GM12891 (cell line): ENCODE measurements at places on chromosomes 3 and 15.

- no peak for DNase-seq
Observed at GRCh38 chr15:26449291-26449690, 323.6 kb downstream of the GABRB3 start.

DNA sequence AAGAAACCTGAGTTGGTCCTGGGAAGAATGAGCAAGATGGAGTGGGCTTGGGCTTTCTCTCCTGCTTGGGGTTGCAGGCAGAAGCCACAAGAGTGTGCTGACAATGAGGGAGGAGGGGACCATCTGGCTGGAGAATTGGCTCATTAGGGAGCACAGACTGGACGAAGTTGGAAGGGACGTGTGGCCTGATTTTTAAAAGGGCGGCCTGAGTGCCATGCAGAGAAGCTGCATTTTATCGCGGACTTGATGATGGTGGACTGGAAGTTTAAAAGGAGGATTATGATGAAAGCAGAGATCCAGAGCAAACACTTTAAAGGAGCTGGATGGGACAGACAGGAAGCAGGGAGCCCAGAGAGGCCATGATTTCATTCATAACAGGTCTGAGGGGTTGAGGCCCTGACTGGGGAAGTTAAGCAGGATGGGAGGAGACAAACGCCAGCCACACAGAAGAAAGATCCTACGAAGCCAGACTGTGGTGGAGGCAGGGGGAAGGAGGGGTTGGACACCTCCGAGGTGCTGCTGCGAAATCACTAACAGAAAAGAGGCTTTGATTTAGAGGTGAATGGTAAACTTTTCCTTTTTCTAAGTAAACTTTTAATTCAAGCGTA, 23.6 kb downstream of the TLNRD1 start:
- no peak for DNase-seq

DNA sequence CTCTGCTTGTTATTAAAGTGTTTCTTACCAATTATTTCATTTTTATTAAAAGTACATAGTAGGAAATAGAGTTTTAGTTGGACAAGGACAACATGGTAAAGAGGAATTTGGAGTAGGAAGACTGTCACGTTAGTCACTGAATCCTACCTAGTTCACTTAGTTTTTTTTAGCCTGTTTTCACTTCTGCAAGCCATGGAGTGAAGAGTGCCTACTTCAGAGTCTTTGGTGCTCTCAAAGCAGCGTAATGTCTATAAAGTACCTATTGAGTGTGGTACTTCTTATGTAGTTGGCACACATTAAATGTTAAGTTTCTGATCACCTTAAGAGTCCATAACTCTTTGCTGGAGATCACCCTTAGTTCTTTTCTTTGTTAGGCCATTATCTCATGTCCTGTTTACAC, 78.7 kb downstream of the LPP start:
- DNase-seq = no peak

GRCh38 chr3:173770796-173771573, 373.4 kb downstream of the NLGN1 start:
- no peak for DNase-seq

- no peak for DNase-seq
Observed at GRCh38 chr3:171088496-171088895, 62.0 kb upstream of the SLC2A2 start.

- DNase-seq = no peak
Observed at GRCh38 chr3:181637456-181637855, 74.3 kb upstream of the SOX2 start.

GRCh38 chr15:81356252-81356651, 17.8 kb downstream of the TMC3 start:
- DNase-seq = no peak
